Activated naive CD4-positive, alpha-beta T cell treated with anti-CD3 and anti-CD28 coated beads, Interleukin-2, amount 10 ng/mL, durations not matched to agents 7 days and 5 days (primary cell): ENCODE measurements at places on chromosomes 3 and 15.

GRCh38 chr3:193853511-193854219, 260.7 kb downstream of the OPA1 start:
- DNase-seq, result no peak

- DNase-seq, result no peak
Observed at GRCh38 chr15:65026756-65027155, 2.7 kb downstream of the MTFMT start.

- DNase-seq, result no peak
Observed at GRCh38 chr3:53581671-53582070, 87.3 kb downstream of the CACNA1D start.

GRCh38 chr3:149917124-149917667, 53.5 kb downstream of the PFN2 start:
- no peak for DNase-seq

DNA sequence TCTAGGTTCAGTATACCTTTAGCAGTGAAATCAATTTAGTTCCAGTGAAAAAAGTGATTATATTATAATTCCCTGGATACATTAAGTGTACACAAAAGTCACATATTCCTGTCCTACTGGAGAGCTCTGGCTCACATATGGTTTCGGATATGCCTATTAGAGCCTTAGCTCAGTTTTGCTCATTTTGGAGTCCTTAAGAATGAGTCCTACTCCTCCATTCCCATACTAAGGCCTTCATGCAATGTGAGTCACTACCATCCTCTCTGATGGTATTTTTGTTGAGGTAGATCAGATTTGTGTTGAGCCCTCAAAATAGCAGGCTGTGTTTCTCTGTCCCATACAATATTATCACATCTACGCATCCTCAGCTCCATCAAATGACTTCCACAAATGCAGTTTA, 294.2 kb upstream of the COL8A1 start:
- DNase-seq, result no peak

DNA sequence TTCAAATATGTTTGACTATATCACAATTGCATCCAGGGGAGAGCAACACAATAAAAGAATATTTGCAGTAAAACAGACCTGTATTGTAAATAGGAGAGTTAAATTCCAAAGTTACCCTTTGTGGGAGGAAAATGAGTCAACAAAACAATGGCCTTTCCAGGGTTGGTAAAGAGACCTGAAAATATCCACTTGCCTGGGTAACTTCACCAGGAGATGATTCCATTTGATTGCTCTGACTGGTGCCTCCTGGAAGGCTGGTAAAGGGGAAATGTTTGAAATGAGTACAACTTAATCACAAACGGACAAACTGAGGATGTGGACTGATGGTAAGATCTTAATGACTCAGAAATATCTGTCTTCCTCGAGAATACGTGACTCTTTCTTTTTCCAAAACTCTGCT, 43.6 kb upstream of the SRGAP3 start:
- no peak for DNase-seq

- DNase-seq, result no peak
Observed at GRCh38 chr15:30941520-30941919, 37.8 kb downstream of the FAN1 start.

- DNase-seq, result no peak
Observed at GRCh38 chr3:134627831-134628230, 23.0 kb downstream of the KY start.

GRCh38 chr3:147099076-147099475, 307.3 kb downstream of the ZIC4 start:
- DNase-seq, result no peak

DNA sequence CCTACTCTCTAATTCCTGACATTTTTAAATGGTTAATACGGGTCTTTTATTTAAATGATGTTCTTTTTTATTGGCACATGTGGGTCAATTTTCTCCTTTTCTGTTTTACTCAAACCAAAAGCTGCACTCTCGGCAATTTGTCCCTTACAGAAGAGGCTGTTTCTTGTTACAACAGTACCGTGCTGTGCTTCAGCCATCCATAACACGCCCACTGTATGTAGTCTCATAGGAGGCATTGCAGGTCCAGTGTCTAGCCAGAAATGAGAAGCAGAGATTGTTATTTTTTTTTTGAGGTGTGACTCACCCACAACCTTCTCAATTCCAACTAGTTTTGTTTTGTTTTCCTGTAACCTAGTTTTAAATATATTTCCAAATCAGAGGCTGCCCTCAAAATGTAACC, 164.6 kb downstream of the GMNC start:
- no peak for DNase-seq

DNA sequence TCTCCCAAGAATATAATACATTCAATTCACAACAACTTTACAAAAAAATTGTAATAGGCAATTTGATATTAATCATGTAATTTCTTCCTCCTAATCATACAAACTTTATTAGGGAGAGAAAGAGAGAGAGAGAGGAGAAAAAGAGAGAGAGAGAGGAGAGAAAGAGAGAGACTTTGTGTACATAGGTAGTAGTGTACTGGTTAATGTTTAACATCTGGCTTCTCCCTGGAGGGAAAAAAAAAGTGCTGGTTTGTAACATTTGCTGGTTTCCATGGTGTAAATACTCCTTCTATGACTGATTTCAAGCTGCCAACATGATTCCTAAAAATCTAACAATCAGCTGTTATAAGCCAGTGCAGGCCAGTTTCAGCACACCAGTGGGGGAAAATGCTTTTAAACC, 98.0 kb upstream of the ARHGEF26 start:
- DNase-seq, result no peak

- no peak for DNase-seq
Observed at GRCh38 chr15:60004846-60005351, 788 bp downstream of the FOXB1 start.

GRCh38 chr15:72339777-72340177, 19.8 kb upstream of the CELF6 start:
- no peak for DNase-seq

DNA sequence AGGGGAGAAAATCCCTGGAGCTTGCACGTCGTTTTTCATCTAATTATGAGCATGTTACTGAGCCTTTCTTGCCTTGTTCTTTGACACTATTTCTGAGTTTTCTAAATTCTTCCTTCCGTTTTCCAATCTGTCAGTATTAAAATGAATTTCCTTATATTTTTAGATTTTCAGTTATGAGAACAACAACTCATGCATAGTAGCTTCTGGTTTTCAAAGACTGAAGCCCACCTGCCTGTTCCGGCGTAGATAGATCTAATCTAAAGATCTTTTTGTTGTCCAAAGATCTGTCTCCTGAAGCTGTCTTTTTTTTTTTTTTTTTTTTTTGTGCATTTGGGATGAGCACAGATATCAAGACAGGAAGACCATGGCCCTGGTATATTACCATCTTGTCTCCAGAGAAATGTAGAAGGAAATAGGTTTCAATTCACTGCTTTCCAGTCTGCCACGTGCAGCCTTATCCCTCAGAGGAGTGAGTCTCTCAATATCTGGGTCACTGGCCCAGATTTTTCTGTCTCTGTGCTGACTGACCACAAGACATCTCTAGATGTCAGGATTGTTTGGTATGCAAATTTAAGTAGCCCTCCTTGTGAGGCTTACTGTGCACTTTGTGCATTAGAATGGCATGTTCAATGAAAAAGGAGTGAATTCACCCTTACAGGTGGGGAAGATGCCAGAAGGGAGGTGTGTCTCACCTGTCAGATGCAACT, 222.3 kb upstream of the TMC3 start:
- no peak for DNase-seq

- no peak for DNase-seq
Observed at GRCh38 chr3:180633722-180634121, 31.8 kb downstream of the TTC14 start.

DNA sequence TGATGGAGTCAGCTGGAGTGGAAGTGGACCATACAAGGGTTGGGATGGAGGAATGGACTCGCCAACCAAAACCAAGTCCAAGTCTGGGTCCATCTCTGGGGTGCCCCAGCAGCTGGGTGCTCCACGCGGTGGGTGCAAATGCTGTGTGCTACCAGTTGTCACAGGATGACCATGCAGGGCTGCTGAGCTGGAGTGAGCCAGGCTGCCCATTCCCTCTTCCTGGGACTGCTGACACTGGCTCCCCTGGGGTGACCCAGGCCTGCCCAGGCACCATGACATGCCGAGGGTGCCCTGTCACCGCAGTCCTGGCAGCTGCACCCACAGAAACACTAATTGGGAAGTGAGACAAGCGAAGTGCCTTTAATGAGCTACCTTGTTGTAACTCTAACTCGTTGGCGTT, 140.2 kb downstream of the TPRA1 start:
- peak; percentile 7 for DNase-seq

- no peak for DNase-seq
Observed at GRCh38 chr3:189981668-189982067, 139.0 kb downstream of the P3H2 start.

DNA sequence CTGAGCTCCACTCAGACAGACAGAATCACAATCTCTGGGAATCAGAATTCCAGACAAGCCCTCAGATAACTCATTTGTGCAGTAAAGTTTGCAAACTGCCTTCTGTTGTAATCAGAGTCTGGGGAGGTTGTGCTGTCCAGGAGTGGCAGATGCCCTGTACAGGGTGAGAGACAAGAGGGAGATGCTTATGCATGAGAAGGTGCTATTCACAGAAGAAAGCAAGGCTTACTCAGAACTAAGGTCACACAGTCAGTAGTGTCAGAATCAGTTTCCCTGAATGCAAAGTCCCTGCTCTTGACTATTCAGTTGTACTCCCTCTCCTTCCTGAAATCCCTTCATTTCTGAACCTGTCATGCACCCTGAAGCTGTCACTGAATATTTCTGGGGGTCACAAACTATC, 43.7 kb downstream of the SRPRB start:
- DNase-seq, result no peak

DNA sequence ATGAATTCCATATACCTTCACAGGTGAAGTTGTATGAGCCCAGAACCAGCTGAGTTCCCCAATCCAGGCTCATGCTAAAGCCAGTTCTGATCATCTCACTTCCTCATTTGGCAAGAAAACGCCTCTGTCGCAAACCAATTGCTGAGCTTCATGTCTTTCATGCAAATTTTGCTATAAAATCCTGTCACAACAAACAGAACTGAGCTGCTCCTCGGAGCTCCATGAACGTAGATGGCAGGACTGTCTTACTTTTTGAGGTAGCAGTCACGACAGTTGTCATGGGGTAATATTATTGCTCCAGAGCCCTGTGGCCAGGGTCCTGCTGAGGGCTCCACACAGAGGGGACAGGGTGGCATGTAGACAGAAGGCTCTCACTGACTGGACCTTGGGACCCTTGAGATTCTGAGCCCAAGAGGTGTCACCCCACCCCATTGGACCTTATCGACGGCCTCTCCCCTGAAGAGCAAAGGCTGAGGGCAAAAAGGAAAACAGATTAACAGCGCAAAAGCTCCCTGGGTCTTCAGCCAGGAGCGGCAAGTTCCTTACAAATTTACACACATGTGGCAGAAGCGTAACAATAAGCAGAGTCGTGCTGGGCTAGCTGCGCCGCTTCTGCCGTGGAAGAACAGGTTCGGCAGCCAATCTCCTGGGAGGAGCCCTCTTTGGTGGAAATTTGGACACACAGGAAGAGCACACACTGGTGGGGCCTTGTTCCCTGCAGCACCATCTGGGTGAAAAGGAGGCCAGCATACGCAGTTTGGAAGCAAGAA, 249.2 kb downstream of the OPA1 start:
- no peak for DNase-seq

DNA sequence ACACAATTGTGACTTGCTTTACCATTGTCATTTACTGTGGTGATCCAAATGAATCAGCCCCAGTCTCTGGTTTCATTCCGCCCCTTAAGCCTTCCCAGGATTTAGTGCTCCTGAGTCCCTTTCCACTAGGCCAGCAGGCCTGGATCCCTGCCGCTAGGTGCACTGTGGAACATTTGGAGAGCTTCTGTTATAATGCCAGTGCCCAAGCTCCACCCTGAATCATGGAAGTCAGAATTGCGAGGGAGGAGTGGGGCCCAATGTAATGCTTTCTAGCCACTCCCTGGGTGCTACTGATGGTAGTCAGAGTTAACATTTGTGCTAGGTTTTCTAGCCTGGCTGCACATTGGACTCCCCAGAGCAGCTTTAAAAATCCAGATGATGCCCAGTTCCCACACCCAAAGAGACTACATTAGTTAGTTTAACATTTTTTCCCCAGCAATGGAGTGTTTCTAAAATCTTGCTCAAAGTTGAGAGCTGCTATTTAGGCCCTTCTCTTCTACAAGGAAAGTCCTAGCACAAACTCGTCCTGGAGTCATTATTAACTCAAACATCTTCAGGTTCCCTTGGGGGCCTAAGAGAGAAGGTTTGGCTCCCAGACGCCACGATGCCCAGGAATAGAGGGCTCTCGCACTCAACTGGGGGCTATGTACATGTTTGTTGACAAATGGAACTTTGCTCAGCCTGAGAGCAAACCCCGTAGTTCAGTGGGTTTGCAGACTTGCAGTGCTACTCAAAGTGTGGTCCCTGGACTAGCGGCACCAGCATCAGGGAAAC, 366.7 kb upstream of the PROK2 start:
- no peak for DNase-seq

DNA sequence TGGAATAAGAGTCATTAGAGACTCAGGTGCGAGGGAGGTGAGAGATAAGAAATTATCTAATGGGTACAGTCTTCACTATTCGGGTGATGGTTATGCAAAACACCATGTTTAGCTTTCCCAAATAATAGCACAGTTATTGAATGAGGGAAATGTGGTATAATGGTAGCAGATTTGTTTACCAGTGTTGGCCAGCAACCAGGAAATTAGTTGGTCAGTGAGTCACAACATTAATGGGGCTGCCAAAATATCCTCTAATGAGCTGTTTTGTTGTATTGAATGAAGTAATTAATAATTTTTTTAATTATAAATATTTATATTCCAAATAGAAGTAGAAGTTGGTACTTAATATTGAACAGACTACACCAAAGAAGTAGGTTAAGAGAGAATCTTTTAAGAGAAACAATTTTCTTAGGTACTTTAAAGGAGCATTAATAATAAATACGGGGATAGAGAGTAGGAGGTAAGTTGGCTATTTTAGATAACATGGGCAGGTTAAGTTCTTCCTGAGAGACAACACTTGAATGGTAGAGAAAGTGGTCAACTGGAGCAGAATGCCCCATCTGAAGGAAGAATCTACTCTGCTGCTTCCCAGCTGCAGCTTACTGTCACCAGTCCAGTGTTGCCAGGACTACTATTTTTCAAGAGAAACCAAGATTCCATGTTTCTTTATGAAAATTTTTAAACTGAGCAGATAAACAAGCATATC, 218.8 kb downstream of the UBE2E2 start:
- no peak for DNase-seq

GRCh38 chr15:98120561-98120960, 160.1 kb downstream of the ARRDC4 start:
- no peak for DNase-seq

- no peak for DNase-seq
Observed at GRCh38 chr3:48820612-48821324, 26.9 kb downstream of the PRKAR2A start.
